ENCODE measurements at places on chromosomes 7 and 10. TPM values are rescaled to one million over a fixed set of nuclear protein-coding genes. Genes with fewer than 3 reads are reported as not detected.

DNA sequence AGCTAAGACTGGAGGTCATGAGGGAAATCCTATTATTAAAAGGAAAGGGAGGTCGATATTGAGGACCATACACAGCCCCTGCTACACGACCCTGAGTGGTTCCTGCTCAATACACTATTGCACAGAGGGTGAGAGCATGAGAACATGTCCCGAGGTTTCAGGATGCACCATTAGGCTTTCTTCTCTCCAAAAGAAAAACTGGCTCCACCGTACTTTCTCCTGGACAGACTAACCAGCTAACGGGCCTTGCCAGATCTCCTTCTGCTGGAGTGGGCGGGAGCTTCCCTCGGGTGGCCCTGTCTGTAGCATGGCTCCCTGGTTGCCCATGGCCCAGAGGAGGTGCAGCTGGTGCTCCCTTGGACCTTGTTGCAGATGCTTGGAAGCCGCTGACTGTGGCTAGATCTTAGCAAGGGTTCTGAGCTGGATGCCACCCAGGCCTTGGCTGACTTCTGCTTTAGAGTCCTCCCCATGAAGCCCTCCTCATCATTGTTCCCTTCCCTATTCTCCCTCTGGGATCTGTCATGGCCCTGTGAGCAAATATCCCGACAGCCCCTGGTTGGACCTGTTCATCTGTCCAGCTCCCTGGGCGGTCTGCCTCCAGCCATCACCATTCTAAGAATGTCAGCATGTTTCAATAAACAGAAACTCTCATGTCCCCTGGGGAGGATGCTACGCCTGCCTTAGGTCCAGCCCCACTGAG, 52.9 kb upstream of the SHH start:
- DNase-seq: no peak

GRCh38 chr10:30503700-30504266, 69.8 kb downstream of the MAP3K8 start:
- DNase-seq: no peak

DNA sequence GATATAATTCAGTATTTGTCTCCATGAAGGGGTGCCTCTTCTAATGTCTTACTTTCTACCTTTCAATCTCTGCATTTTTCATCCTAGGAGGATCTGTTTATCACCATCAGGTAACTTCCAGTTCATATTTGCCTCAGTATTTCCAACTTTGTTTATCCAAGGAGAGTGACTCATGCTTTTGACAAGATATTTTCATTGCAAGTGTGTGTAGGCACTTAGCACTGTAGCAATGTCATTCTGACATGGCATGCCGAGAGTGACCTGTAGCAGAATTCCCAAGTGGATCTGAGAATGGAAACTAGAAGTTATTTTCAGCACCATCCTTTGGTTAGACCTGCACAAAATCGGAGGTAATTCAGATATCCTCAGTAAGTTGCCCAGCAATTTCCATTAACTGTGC, 129.9 kb downstream of the INHBA start:
- DNase-seq: no peak

DNA sequence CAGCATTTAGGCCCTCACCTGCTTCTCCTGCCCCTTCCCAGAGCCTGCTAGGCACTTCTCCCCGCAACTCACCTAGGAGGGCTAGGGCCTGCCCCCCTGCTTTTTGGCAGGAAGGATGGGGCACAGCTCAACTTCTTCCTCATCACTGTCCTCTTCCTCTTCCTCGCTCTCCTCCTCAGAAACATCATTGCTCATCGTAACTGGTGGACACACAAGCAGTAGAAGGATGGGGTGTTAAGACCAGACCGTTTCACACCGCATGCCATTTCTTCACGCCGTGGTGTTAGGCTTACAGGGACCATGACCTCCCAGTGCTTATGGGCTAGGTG, 1.6 kb downstream of the NPM3 start:
- DNase-seq: no peak

- DNase-seq: no peak
Observed at GRCh38 chr7:30855936-30856335, 55.7 kb upstream of the AQP1 start.

- DNase-seq: no peak
Observed at GRCh38 chr10:112899391-112900065, 50.5 kb upstream of the TCF7L2 start.

DNA sequence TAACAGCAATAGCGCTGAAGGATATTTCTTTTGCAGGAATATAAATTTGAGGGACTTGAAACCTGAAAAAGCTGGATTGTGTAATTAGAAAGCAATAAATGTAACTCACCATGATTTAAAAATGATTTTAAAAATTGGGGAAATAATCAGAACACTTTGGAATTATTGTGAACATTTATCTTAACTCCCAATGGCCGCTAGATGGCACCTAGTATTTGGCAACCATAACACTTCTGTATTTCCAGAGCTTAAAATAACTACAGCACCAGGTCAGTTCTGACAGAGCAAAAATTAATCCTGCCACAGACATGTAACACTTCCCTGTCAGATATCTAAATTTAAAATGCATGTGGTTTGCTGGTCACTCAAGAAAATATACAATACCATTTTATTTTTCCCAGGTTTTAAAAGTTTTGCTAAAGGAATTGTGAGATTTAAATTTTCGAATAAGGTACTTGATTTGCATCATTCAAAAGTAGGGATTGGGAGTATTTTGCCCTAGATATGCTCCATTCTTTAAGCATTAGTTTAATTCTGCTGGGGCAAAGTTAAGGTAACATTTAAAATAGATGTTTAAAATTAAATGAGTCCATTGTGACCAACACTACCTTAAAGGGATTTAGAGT, 144.5 kb downstream of the PPP1R3A start:
- DNase-seq: no peak

- no peak for DNase-seq
Observed at GRCh38 chr7:52154382-52154781, 837.8 kb upstream of the COBL start.

OR2F1 gene
- not detected for total RNA-seq

MYPN gene
- not detected for total RNA-seq

H2BK1 gene
- total RNA-seq: not detected

IFRD1 gene
- 26.5 TPM for total RNA-seq

SPDYE16 gene
- total RNA-seq: 0.30 TPM
